ENCODE measurements at places on chromosomes 2 and 18. TPM values are rescaled to one million over a fixed set of nuclear protein-coding genes. Genes with fewer than 3 reads are reported as not detected.

The APCDD1 gene
- total RNA-seq: not detected

The IL1R2 gene
- total RNA-seq: 3.8 TPM

The PAX3 gene
- total RNA-seq: not detected

The ALPP gene
- 47.5 TPM for total RNA-seq

The FEZ2 gene
- 36.1 TPM for total RNA-seq

The LOXHD1 gene
- total RNA-seq: not detected

The SLC16A14 gene
- 0.57 TPM for total RNA-seq

The HOXD8 gene
- 0.39 TPM for total RNA-seq

The KIAA2012 gene
- not detected for total RNA-seq

Measured in PC-9 (cell line).